ENCODE measurements at places on chromosomes 12 and 14.

- DNase-seq: no peak
Observed at GRCh38 chr14:102793531-102794328, 16.5 kb downstream of the TRAF3 start.

GRCh38 chr12:60205500-60205899, 609.7 kb downstream of the SLC16A7 start:
- DNase-seq: peak; percentile 1

DNA sequence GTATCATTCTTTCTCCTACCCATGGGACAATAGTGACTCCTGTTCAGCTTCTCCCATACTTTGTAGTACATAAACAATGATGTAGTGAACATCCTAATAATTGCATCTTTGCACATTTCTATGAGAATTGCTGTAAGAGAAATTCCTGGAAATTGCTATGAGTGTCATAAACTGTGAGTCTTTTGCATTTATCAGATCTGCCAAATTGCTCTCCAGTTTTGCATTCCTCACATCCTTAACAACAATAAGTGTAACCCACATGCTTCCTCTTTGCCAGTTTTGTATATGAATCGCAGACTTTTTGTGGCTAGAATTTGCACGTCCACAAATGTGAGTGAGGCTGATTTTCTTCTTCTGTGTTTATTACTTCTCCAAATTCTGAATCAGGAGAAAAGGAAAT, 124.0 kb upstream of the TBX5 start:
- DNase-seq: no peak

GRCh38 chr12:96236221-96236822, 42.1 kb downstream of the ELK3 start:
- DNase-seq: no peak

DNA sequence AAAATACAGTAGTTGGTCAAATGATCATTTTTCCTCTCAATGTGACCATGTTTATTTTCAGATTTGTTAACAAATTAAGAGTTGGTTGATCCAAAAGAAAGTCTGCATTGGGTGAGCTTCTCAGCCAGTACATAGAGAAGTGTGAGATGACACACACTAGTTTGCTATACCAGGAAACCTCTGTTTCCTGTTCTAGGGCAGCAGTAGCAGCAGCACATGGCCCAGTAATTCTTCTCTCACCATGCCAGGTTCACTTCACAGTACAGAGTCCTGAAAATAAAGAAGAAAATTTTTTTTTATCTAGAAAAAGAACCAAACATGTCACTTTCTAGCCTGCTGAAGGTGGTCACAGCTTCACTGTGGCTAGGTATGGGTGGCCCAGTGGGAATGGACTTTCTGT, 250.2 kb upstream of the OR4E1 start:
- DNase-seq: no peak

DNA sequence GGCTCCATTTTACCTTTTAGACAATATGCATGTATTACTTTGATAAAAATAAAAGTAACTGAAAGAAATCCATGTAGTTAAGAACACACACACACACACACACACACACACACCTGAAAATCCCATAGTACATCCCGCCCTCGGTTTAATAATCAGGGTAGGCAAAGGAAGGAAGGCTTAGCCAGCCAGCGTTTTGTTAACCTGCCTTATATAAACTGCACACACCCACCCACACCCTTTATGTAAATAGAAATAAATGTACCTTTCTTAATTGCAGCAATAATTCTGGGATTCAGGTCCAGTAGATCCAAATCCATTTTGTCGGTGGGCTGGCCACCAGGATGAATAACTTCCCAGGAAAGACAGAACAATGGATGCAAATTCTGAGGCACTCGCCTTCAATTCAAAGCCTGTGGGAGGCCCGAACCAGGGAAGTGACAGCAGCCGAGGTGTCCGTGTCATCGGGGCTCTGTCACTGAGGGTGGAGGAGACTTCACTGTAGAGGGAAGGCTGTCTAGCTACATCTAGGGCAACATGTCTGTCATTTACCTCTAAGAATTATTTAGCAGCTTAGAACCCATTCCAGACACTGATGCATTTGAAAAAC, 4.4 kb downstream of the XRCC3 start:
- DNase-seq: no peak

GRCh38 chr14:23694085-23694948, 58.2 kb downstream of the DHRS2 start:
- DNase-seq: no peak

DNA sequence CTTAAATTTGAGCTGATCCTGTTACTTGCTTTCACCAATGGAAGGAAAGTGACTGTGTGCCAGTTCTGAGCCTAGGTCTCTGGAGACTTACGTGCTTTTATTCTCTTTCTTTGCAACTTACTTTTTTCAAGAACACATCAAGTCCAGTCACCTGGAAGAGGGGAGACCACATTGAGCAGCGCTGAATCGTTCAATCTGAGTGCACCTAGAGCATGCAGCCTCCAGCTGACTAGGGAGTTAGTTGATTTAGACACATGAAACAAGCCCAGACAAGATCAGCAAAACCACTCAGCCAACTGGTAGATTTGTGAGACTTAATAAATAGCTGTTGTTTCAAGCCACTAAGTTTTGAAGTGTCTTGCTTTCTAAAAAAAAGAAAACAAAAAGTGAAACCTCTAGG, 1014.8 kb upstream of the FBXO33 start:
- DNase-seq: no peak

GRCh38 chr12:116406529-116406928, 129.0 kb upstream of the MED13L start:
- peak; percentile 28 for DNase-seq

GRCh38 chr14:75859746-75860145, 122.0 kb downstream of the TGFB3 start:
- DNase-seq: no peak

GRCh38 chr12:116261525-116262100, 15.9 kb downstream of the MED13L start:
- DNase-seq: no peak

GRCh38 chr14:71658261-71658860, 273.9 kb upstream of the RGS6 start:
- DNase-seq: no peak

- DNase-seq: peak; percentile 79
Observed at GRCh38 chr12:119659289-119659897, 8.5 kb upstream of the PRKAB1 start.

- peak; percentile 68 for DNase-seq
Observed at GRCh38 chr14:103546652-103547454, 15.6 kb downstream of the BAG5 start.

DNA sequence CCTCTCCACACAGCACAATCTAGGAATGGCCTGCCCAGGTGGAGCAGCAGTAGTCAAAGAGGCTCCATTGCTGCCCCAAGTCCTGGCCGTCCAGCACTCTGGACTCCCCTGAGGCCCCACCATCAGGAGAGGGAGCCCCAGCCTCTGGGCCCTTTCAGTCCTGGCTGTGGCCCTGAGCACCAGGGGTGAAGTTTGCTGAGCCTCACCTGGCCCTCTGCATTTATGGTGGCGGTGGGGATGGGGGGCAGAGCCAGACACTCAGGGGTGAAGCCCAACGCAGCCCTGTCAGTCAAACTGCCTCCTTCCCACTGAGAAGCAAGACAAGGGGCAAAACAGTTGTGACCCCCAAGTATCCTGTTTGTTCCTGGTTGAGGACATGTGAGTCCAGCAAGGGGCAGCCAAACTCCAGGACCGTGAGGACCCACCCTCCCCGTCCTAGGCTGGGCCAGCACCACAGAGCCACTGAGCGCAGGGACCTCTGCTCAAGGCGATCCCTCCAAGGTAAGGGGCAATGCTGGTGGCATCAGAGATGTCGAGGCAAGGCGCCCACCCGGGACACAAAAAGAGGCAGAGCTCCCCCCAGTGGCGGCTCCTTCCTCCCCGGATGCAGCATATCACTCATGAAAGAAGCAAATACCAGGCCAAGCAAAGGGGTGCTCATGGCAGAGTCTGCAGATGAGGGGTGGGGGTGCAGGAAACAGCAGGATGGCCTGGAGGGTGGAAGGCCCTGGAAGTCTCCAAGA, 4.8 kb upstream of the AMN start:
- DNase-seq: peak; percentile 52

DNA sequence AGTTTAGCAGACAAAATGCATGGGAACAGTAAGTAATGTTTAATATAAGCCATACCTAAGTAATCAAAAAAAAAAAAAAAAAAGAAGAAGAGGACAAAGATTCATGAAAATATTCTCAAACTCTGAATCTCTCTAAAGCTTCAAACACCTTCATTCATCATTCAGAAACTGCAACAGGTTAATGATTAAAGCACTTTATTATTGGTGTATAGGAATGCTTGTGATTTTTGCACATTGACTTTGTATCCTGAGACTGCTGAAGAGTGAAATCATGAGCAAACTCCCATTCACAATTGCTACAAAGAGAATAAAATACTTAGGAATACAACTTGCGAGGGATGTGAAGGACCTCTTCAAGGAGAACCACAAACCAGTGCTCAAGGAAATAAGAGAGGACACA, 278.4 kb upstream of the DCN start:
- DNase-seq: no peak

DNA sequence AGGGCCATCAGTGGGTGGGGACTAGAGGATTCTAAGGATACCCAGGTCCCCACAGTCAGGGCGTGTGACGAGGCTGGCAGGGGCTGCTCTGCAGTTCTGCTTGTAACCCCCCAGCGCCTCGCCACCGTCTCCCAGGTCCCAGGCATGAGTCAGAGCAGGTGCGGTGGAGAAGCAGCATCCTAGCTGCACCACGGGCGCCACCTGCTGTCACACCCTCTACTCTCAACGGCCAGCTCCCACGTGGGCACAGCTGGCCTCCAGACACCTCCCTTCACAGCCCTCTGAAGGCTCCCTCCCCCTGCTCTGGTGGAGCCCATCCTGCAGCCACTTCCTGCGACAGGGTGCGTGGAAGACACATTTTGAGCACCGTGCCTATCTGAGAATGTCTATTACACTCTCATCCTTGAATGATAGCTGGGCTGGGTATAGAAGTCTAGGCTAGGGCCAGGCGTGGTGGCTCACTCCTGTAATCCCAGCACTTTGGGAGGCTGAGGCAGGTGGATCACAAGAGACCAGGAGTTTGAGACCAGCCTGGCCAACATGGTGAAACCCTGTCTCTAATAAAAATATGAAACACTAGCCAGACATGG, 6.9 kb upstream of the NUDT14 start:
- DNase-seq: no peak

- no peak for DNase-seq
Observed at GRCh38 chr12:14694970-14695369, 1.4 kb downstream of the GUCY2C start.

- DNase-seq: peak; percentile 9
Observed at GRCh38 chr12:3342051-3342450, 149.0 kb upstream of the PRMT8 start.

GRCh38 chr12:114404083-114404925, 1.6 kb downstream of the TBX5 start:
- DNase-seq: no peak

DNA sequence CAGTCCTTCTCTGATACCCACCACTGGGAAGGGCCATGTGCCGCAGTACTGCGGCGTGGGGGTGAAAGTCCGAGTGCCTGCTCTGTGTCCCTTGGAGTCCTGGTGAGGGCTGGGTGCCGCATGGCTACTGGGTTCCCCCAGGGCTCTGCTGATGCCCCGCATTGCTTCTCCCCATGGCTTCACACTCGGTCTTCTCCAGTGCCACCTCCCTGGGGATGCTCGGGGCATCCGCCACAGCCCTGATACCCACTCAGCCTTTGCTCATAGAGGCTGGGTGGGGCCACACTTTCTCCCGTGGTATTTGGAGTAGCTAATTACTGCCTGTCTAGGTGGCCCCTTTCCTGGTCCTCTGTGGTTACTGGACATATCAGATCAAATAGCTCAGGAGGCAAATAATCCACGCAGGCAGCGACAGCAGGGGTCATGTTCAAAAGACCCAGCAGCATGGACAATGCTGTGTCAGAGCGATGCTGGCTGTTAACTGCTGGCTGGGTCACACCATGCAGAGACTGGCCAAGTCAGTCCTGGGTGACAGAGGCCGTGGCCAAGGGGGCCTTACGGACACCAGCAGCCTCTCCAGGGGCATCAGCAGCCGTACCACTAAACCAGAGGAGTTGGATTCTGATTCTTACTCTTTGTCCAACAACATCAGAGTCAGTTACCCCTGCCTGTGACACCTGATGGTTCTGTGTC, 106.5 kb downstream of the ADGRD1 start:
- no peak for DNase-seq

DNA sequence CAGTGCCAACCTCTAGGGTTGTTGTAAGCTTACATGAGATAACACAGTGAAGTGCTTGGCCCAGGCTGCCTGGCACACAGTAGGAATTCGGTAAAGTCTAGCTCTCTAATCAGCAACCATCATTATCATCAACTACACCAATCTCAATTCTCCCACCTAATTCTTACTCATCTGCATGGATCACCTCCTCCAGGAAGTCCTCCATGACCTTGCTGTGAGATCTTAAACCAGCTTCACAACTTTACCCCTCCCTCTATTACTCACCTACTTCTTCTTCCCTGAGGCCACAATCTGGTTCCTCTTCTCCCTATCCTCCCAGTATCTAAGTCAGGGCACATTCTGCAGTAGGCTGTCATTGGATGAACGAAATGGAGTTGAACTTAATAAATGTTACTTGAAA, 67.3 kb downstream of the GSC start:
- DNase-seq: no peak

GRCh38 chr12:129839679-129840078, 64.1 kb downstream of the TMEM132D start:
- DNase-seq: no peak

- DNase-seq: no peak
Observed at GRCh38 chr12:86261142-86261541, 5.0 kb upstream of the MGAT4C start.

- peak; percentile 93 for DNase-seq
Observed at GRCh38 chr12:94954029-94954685, 49.3 kb downstream of the NDUFA12 start.

GRCh38 chr12:53798575-53798974, 46.8 kb upstream of the CISTR start:
- no peak for DNase-seq

DNA sequence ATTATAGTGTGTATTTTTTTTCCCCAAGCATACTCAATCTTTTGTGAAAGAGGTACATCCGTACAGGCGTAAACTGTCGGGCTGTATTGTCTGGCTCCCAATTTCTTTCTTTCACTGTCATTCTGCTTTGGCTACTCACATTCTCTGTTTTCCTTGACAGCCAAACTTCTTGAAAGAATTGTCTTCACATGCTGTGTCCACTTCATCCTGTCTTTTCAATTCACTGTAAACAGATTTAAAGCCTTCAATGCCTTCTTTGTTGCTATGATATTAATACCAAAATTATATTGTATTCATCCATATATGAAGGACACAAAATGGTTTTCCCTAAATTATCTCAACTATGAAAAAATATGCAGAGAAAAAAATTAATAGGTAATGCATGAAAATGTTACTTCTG, 6.0 kb upstream of the ATP23 start:
- DNase-seq: peak; percentile 55

GRCh38 chr12:40106202-40106533, 287 bp upstream of the SLC2A13 start:
- DNase-seq: no peak

DNA sequence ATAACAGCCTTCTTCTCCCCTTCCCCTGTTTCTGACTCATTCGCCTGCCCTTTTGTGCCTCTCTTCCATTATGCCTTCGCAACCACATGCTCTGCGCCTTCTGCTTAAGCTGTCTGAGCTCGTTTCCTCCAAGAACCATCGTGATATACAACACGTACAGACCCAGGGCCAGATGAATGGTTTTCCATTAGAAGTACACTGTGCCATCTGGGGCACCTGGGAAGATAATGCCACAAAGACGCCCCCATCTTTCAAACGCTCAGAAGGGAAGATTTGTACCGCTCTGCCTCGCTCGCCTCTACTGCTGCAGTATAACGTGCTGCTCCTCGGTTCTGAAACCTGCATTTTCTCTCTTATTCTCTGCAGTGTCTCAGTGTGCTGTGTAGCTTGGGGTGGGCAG, 470.9 kb upstream of the STXBP6 start:
- DNase-seq: no peak

- DNase-seq: no peak
Observed at GRCh38 chr12:15555446-15555845, 233.1 kb downstream of the PTPRO start.

Measured in hematopoietic multipotent progenitor cell treated with erythropoietin and hydrocortisone succinate and interleukin-3 and kit ligand, for 8 days (in vitro differentiated cells).